ENCODE measurements at places on chromosomes 4 and X.

DNA sequence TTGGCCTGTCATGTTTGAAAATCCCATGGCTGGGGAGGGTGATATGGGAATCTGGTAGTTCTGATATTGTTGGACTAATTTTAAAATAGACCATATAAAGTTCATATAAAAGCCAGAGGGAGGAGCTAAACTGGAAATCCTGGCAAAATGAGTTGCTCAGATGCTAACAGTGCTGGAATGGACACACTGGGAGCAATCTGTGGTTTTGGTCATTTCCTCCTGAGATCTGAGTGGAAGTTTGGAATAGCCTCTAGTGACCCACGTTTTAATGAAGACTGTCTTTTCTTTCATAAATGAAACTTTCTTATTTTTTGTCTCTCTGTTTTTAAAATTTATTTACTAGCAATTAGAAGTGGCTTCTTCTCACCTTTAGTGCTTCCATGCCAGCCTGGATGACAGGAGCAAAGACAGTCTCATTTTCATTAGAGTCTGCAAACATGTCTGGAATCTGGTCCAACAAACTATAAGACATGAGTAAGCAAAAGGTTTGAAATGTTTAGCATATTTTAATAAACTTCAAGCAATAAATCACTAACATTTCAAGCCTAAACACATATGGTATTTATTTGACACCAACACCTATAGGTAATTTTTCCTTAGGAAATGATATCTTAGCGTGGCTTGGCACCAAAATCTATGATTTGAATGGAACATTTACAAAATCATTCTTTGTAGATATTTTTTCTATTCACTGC lies 66.6 kb downstream of the METTL14 start:
- DNase-seq: no peak

DNA sequence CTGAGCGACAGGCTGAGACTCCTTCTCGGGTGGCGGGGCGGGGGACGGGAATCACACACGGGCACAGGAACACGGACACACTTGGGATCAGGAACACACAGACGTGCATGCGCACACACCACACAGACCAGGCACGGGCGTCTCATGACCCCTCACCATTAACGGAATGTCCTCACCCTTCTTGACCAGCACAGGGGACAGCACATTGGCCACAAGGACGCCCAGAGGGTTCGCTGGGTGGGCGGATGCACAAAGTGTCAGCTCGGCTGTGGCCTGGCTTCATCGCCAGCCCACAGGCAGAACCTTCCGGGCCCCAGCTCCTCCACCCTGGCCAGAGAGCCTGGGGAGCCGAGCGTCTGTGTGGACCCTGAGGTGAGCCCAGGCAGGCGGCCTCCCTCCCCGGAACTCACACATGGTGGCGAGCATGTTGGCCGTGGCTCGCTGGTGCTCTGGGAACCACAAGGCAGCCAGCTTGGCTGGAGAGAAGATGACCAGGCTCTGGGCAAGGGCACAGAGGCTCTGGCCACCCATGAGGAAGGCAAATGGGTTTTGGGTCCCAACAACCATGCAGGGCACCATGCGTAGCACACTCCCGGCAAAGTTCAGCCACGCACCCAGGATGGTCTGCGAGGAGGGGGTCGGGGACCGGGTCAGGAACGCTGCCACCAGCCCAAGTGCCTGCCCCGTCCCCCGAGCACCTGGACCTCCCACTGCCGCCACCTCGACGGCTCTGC lies 3.1 kb downstream of the SLC49A3 start:
- no peak for DNase-seq

GRCh38 chr4:169121861-169122382 lies 111.9 kb upstream of the CBR4 start:
- no peak for DNase-seq

DNA sequence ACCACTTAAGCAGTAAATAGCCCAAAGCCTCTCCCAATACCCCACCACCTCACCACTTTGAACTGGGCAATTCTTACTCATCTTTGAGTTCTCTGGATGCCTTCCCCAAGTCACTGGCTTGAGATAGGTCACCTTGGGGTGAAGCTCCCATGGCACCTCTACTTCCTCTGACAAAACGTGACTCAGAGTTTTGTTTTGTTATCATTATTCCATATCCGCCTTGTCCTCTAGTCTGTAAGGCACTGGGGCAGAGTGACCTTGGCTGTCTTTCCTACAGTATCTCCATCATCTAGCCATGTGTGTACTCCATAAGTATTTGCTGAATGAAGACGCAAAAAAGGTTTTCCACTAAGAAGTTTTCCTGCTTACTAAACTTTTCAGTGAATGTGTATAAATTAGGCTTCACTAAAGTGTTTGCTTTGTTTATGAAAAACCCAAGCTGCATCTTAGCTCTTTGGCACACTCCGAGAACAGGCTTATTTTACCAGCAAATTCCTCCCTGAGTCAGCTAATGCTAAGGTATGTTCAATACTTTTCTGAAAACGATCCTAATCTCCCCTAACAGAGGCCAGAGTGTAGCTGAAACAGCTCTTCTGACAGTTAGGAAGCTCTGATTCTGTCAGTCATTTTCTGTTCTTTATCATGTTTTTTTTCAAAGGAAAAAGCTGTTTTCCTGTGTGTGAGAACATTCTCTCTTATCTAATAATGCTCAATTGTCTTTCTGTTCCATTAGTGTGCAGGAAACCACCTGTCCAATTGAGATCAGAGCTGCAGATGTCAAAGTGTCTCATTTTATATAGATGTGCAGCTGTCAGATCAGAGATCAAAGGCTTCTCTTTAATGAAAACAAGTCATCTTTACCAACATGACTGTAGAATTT lies 30.2 kb upstream of the TSPAN5 start:
- DNase-seq: no peak

DNA sequence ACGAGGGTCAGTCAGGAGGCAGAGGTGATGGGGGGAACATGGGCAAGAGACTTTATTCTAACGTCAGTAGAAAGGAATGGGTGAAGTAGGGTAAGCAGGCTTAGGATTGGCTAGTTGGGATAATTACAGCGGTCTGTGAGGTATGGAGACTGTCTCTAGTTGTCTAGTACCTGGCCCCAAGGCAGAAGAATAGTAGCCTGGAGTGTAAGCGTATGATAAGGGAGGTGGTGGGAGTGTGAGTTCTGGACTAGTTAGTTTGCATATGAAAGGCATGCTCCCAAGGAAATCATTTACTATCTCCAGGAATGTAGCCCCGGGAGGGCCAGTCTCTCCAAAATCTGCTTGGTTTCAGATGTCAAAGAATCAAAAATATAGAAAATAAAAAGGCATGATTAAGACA lies 219.6 kb upstream of the ANXA3 start:
- DNase-seq: no peak

GRCh38 chrX:76029385-76029784 lies 143.5 kb upstream of the PBDC1 start:
- DNase-seq: no peak

All from stimulated activated CD8-positive, alpha-beta memory T cell treated with anti-CD3 and anti-CD28 coated beads, Interleukin-15, amount 100 ng/mL, for 4 hours (primary cell).